ENCODE measurements at places on chromosomes 6 and 20.
A peak's percentile ranks its signal among the peaks of the same experiment; 100 is the strongest.

- DNase-seq: no peak
These were observed 121.6 kb downstream of the CD164 start for GRCh38 chr6:109260701-109261100.

DNA sequence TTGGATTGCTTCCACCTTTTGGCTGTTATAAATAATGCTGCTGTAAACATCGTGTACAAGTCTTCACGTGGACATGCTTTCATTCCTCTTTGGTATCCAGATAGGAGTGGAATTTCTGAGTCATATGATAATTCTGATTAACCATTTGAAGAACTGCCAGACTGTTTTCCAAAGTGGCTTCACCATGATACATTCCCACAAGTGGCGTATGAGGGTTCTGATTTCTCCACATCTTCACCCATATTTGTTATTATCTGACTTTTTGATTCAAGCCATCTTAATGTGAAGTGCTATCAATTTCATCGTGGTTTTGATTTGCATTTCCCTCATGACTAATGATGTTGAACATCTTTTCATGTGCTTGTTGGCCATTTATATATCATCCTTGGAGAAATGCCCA, 2.9 kb upstream of the SNRPB start:
- DNase-seq: peak; percentile 71

DNA sequence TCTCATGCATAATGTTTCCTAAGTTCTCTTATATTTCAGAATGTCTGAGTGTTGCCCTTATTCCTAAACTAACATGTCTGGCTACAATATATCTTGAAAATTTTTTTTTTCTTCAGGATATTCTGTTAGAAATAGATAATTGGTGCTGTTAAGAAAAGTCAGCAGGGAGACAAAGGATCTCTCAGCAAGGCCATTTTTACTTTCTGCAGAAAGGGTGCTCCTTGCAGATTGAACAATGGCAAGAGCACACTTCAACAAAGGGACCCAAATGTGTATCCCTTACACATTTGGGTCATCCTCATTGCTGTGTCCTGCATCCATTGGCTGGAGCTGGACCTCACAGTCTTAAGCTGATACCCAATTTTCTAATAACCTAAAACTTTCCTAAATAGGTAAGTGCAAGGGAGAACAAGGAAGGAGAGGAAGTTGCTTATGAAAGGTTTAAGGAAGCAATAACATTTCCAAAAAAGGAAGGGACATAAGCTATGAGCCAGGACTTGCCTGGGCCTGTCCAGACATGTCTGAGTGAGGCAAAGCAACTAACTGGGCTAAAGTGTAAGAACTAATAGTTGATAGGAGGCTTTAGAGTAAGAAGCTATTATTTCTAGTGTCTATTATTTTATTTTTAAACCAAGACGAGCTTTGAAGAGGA, 429.6 kb downstream of the BCKDHB start:
- no peak for DNase-seq

DNA sequence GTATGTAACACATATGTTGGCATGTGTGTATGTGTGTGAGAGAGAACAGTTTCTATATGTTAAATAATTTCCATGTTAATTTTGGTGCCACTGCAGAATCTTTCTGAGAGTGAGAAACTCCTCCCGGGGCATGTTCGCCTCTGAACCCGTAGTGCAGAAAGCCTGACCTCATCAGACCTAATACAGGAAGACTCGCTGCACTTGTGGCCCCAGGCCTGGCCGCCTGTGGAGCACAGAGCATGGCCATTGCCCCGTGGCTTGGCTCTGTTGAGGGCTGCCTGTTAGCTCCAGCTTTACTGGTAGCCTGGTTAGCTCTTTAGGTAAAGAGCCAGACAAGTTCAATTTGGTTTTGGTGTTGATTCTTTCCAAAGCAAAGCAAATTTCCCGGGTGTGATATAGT, 25.5 kb downstream of the FARS2 start:
- DNase-seq: no peak

DNA sequence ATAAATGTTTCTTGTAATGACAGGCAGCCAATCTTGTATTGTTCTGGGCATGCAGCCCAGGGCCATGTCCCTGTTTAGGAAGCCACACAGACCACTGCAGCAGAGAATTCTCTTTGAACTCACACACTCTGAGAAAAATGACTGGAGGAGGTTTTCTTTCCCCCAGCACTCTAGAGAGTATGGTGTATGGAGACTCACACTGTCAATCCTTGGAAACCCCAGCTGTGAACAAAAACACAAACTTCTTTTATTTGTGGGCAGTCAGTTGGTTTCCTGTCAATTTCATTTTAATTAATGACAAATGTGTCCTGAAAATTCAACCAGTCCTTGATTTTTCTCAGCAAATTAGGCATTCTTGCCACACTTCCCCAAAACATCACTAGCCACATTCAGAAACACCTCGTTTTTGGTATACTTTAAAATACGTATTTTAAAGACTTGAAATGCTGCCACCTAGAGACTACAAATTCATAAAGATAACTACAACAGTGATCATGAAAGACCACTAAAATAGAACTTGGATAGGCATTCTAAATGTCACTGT, 52.9 kb upstream of the UFL1 start:
- no peak for DNase-seq

DNA sequence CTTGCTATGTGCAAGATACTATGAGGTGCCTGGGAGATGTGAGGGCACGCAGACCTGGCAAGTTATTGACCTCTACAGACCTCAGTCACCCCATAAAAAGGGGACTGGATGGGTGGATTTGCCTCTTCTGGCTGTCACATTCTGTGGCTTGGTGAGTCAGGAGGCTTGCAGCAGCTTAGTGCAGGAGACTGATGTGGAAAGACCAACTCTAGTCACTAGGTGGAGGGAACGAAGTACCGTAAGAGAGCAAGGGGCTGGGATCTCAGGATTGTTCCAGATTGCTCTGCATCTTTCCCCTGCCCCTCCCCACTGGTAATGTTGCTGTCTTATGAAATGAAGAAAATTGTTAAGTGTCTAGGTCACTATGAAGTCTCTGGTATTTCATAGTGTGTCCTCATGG, 3.3 kb downstream of the MAPRE1 start:
- no peak for DNase-seq

DNA sequence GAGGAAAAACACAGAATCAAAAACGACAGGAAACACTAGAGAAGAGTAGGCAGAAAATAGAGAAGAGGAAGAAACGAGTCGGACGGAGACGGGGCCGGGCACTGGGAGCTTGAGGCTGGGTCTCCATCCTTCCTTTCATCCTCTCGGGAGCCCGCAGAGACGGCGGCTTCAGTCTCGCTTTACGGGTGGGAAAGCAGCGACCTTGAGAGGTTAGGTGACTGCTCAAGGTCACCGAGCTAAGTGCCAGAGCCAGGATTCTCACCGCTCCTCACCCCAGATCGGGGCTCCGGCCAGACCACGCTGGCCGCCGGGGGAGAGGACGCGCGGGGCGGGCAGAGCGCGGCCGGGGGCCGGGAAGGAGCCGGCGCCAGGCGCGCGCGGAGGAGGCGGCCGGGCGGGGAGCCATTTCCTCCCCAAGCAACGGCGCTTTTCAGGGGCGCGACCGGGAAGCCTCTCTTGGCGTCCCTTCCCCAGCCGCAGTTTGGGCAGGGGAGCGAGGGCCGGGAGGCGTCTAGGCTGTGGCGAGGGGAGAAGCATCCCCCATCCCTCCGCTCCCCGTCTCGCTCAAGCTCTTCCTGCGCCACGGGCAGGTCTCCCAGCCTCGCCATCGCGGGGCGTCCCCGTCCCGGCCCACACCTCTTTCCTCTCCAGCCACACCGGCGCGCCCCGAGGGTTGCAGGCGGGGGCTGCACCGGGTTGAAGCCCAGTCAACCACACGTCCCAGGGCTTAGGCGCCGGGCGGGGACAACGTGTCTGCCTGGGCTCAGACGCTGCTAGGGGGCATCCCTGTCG, 24.1 kb upstream of the MAP3K7 start:
- no peak for DNase-seq

GRCh38 chr6:106628658-106629102, 618 bp downstream of the RTN4IP1 start:
- no peak for DNase-seq

DNA sequence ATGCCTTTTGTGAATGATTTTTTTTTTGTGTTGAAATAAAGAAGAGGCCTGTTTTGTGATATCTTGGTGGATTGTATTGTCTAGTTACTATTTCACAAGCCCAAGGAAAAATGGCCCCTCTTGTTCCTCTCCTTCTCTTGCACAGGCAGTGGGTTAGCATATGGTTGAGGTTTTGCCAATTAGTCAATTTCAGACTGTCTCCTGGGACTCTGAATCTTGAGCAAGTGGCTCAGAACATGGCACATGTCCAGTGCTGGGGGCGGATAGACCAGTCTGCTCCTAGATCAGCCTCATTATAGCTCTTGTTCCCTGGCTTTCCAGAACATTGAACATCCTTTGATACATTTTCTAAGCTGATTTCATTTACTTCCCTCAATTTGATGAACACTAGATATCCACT, 589.2 kb downstream of the PHF3 start:
- no peak for DNase-seq

- peak; percentile 96 for DNase-seq
These were observed 182.5 kb downstream of the MAFB start for GRCh38 chr20:40506537-40506939.

- no peak for DNase-seq
These were observed 283.7 kb upstream of the AGPAT4 start for GRCh38 chr6:161557333-161558107.

- no peak for DNase-seq
These were observed 53.4 kb downstream of the EDN1 start for GRCh38 chr6:12343440-12344162.

DNA sequence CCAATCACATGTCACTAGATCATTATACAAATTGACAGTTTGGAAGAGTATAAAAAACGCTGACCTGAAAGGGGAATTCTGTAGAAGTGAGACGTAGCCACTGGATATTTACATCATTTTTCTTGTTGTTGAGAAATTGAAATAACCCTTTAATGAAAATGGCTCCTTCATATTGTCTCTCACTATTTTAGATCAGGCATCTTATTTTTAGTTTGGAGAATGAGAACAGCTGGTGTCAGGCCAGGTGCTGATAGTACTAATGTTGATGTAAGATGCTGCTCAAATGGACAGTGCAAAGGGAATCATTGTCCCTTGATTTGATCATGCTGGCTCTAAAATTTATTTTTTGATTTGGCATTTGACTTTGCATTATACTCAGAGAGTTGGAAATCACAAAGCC, 17.4 kb downstream of the NKAIN2 start:
- no peak for DNase-seq

- no peak for DNase-seq
These were observed 355.2 kb upstream of the ARID1B start for GRCh38 chr6:156421933-156422332.

GRCh38 chr20:40896814-40897700, 131.6 kb upstream of the TOP1 start:
- peak; percentile 6 for DNase-seq

GRCh38 chr6:37732688-37733087, 35.0 kb upstream of the MDGA1 start:
- DNase-seq: no peak

- no peak for DNase-seq
These were observed 212.4 kb upstream of the ARID1B start for GRCh38 chr6:156564807-156565149.

- DNase-seq: no peak
These were observed 105.2 kb upstream of the ASF1A start for GRCh38 chr6:118788702-118789101.

- no peak for DNase-seq
These were observed 5.5 kb downstream of the REV3L start for GRCh38 chr6:111477481-111477938.

DNA sequence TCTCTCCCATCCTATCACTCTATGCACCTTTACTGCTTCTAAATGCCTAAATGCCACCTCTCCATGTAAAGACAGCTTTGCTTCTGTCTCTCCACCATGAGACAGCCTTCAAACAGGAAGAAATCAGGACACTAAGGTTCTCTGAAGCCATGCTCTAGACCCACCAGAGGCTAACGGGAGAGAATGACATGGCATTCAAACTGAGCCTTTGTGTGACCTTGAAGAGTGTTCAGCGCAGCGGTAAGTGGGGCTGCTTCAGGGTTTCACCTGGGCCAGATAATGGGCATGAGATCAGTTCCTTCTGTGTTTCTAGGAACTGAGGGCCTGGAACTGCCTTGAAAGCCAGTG, 20.1 kb downstream of the FAM50B start:
- DNase-seq: no peak

GRCh38 chr20:41154436-41155176, 17.3 kb downstream of the PLCG1 start:
- no peak for DNase-seq

GRCh38 chr6:3281631-3282475, 23.1 kb downstream of the PSMG4 start:
- peak; percentile 78 for DNase-seq

DNA sequence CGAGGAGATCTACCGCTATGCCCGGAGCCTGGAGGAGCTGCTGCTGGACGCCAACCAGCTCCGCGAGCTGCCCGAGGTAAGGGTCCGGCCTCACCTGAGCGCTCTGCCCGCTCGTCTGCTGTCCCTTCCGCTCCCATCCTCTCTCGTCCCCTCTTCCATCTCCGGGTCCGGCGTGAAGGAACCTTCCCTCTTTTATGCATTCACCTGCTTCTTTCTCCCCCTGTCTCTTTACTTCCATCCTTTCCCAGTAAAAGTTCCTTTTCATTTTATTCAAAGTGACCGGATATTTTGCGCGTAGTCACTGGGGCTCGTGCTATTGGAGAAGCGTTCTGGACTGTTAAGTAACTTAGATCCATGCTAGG, 516 bp downstream of the LRRC1 start:
- no peak for DNase-seq

DNA sequence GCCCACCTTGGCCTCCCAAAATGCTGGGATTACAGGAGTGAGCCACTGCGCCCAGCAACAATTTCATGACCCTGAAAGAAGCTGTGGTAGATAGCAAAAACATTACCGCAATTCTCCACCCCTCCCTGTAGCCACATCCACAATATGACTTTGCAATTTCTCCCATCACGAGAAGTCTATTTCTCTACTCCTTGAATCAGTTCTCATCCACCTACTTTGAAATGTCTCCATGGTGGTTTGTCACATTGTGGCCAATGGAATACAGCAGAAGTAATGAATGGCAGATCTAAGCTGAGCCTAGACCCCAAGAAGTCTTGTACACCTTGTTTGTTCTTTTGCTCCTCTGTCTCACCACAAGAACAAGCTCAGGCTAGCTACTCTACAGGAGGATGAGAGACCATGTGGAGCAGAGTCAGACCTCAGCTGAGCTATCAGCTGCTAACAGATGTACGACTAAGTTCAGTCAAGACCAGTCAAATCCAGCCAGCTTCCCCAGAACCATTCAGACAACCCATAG, 6.3 kb downstream of the OXT start:
- DNase-seq: no peak

DNA sequence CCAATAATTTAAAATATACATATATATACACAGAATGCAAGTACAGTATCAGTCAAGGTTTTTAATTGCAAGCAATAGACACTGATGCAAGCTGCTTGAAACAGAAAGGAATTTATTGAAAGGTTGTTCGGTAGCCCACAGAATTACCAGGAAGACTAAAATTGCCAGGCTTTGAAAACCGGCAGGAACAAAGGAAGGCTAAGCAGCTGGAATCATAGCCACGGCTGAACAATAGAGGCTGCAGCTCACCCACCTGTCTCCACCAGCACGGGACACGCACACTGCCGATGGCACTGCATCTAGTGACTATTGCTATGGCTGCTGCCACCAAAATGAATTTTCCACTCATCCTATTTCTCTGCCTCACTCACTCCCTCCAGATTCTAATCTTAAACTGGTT, 22.0 kb upstream of the L3MBTL3 start:
- no peak for DNase-seq

GRCh38 chr6:75481394-75481793, 12.2 kb downstream of the FILIP1 start:
- no peak for DNase-seq

All from GM04503 (cell line).